ENCODE measurements at places on chromosomes 7 and 10.

GRCh38 chr7:116226664-116227063 lies 16.3 kb downstream of the TES start:
- no peak for DNase-seq

GRCh38 chr7:9983048-9983447 lies 990.6 kb upstream of the PHF14 start:
- DNase-seq: no peak

DNA sequence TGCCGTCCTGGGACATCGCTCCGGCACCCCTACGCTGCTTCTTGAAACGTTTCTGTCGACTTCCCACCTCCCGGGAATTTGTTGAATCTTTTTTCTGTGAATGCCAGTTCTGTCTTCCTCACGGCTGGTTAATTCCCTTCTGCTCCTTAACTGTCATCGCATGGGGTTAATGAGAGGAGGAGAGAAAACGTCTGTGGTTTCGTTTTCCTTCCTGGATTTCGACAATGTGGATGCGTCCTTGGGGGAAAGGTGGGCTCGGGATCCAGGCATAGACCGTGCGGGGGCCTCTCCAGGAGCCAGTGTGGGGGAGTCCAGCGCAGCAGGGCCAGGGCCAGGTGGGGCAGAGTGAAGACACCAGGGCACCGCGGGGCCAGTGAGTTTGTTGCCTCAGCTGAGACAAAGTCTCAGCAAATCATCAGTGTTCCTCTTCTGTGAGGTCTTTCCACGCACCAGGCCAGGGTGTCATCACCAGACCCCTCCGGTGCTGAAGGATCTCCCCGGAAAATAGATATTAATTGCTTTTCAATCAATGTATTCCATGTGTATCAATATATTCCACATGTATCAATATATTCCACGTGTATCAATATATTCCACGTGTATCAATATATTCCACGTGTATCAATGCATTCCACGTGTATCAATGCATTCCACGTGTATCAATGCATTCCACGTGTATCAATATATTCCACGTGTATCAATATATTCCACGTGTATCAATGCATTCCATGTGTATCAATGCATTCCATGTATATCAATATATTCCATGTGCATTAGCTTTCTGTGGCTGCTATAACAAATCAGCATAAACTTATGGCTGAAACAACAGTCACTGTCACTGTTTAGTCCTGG lies 33.7 kb upstream of the CFAP46 start:
- no peak for DNase-seq

- no peak for DNase-seq
These were observed 26.7 kb upstream of the USP6NL start for GRCh38 chr10:11638055-11638698.

DNA sequence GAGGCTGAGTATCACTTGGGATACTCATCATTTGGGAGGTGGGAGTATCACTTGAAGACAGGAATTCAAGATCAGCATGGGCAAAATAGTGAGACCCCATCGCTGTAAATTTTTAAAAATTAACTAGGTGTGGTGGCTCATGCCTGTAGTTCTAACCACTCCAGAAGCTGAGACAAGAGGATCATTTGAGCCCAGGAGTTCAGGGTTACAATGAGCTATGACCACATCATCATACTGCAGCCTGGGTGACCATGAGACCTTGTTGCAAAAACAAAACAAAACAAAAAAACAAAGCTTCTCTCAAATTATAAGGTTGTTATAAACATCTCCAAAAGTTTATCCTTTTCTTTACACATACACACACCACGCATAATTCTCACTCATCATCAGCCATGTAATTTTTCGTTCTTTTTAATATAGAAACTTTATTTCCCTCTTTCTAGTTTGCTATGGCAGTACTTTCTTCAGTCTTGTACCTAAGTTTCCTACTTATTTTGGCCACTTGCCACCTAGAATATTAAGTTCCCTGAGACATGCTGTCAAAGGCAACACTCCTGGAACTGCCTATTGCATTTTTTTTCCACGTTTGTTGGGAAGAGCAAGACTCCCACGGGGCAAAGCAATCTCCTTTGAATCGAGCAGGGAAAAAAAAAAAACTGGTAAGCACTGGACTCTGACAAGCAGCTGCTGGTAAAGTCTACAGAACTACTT lies 37.1 kb downstream of the SKIDA1 start:
- no peak for DNase-seq

DNA sequence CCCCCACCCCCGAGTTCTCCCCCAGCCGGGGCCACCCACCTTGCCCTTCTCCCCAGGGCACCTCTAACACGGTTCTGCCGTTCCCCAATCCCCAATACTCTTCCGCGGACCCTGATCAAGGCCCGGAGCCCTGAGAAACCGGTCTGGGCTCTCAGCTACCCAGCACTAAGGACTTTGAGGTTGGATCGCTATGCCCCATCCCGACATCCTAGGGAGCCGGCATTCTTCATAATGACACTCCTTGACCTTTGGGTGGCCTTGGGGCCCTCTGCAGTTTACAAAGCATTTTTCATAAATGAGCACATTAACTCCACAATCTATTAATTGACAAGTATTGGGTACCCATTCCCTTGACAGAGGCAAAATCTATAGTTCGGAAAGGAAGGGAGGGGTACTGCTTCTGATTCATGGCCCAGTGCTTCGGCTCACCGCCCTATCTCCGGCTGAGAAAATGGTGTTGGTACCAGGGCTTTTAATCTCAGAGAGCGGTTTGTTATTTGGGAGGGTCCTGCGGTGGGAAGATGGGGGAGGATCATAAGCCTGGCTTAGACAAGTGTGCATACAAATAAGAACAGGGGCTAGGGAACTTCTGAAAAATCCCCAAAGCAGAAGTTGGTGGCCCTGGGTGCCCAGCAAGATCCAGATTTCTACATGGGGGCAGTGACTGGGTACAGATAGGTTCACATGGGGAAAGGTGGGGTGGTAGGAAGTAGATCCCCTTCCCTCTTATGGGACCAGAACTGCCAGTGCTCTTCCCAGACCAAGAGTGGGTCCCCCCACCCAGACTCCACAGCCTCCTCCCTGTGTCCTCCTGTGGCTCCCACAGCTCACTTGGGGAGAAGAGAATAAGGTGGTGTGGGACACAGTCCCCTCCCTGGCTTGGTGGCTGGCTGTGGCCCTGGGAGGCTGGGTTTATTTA lies 3.2 kb downstream of the IMPDH1 start:
- DNase-seq: no peak

DNA sequence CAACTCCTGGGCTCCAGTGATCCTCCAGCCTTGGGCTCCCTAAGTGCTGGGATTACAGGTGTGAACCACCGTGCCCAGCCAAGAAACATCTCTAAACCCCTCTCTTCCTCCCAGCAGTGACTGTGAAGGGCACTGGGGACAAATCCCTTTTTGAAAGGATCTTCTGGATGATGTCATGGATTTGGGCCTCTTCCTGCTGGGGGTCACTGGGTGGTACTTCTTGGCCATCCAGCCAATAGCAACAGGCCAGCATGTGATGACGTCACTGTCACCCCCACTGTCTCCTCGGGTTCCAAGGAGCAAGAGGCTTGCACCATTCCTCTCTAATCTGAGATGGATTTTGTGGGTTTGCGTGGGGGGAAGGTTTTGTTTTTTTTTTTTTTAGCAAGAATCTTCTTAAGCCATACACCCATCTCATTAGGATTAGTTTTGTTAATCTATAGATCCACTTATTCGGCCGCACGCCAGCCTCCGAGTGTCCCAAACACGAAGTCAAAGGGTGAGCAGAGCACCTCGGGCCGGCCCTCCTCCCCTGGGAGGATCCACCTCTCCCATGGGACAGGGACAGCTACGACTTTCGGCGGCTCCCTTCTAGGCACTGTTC lies 29.4 kb upstream of the TNRC18 start:
- no peak for DNase-seq

DNA sequence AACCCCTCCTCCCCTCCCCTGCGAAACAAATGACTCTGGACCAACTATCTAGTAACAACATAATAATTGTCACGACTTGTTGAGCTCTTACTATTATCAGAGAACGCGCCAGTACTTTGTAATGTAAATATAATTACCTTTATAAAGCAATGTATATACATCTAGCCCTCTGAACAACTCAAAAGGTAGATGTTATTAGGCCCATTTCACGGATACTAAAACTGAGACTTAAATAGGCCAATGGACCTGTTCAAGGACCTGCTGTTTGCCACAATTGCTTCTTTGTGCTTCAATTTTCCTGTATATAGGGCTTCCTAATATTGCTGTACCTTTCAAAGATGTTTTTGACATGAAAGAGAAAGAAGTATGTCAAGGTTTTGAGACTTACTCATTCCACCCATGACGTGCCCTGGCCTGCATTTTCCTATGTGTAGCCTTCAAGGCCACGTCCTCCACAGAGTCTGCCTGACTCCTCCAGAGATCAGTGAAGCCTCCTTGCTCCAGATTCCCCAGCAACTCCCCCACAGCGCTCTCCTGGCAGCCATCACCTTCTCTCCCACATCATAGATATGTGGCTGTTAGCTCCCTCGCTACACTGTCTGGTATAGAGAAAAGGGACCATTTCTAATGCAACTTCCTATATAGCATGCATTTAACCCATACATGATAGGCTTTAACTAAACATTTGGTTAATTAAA lies 156.6 kb downstream of the SKIDA1 start:
- DNase-seq: no peak

GRCh38 chr7:69908454-69908853 lies 310.2 kb downstream of the AUTS2 start:
- no peak for DNase-seq

- DNase-seq: no peak
These were observed 251.4 kb upstream of the KLF14 start for GRCh38 chr7:130985361-130985760.

DNA sequence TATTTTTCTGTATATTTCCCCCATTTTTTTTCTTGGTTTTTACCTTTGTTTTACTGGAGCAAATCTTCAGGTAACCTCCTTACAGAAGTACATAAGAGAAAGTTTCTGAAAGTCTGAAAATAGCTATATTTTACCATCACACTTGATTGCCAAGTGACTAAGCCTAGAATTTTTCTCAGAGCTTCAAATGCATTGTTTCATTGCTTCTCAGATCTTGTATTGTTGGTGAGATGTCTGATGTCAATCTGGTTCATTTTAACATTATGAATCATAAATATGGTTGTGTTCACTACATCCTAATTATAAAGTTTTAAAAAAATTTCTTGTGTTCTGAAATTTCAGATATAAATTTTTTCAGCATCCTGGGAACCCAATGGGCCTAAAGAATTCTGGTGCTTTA lies 228.2 kb downstream of the AHR start:
- no peak for DNase-seq

DNA sequence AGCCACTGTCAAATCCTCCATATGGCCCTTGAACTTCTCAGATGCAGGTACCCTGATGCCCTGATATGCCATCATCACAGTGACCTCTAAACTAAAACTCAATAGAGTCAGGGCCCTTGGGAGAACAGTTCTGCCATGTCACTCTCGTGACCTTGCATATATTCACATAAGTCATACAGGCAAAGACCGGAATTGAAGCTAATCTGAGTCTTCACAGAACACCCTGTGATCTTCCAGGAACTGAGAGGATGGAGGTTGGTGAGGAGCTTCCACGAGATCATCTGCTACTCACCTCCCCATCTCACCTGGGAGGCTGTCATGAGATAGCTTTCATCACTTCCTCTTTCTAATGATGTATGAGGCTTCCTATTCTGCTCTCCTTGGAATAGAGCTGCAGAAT lies 228.7 kb upstream of the CCDC6 start:
- no peak for DNase-seq

DNA sequence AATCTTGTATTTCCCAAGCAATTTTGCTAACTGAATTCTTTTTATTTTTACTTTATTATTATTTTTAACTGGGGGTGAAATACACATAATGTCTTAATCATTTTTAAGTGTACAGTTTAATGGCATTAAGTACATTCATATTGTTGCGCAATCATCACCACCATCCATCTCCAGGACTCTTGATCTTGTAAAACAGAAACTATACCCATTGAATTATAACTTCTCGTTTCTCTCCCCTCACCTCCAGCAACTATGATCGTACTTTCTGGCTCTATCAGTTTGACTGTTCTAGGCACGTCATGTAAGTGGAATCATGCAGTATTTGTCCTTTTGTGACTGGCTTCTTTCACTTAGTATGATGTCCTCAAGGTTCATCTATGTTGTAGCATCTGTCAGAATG lies 108.8 kb downstream of the ARL5B start:
- no peak for DNase-seq

GRCh38 chr10:29838539-29838938 lies 203.8 kb upstream of the SVIL start:
- no peak for DNase-seq

GRCh38 chr10:131644864-131645658 lies 255.7 kb upstream of the PPP2R2D start:
- DNase-seq: no peak

DNA sequence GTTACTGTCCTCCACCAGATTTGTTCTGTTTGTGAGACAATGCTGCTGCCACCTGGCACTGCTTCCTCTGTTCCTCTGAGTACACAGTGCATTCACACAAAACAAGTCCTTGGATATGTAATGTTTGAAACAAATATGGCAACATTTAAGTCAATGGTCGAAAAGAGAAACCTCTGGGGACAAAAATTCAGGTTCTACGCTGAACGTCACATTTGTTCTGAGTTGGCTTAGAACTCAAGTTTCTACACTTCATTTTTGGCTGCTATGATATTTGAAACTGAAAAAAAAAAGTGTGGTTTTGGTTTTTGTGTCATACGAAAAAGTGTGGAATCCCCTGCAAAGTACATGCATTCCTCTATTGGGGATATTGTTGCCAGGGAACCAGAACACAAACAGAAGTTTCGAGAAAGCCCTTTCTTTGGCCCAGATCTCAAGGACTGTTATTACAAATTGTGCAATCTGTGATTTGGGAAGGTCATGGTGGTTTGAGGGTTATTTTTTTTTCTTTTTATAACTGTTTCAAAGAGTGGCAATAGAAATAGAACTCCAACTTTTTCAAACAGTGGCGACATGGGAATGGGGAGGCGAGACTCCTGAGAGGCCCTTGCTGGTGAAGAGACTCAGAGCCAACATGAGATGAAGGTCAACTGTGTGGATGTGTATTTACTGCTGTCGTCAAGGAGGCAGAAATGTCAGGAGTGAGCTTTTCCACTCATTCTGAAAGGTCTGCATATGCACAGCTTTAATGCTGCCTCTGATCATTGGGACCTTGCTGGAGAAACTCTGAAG lies 127.5 kb downstream of the CUBN start:
- DNase-seq: no peak

- DNase-seq: no peak
These were observed 194.4 kb upstream of the IMMP2L start for GRCh38 chr7:111756687-111757178.

DNA sequence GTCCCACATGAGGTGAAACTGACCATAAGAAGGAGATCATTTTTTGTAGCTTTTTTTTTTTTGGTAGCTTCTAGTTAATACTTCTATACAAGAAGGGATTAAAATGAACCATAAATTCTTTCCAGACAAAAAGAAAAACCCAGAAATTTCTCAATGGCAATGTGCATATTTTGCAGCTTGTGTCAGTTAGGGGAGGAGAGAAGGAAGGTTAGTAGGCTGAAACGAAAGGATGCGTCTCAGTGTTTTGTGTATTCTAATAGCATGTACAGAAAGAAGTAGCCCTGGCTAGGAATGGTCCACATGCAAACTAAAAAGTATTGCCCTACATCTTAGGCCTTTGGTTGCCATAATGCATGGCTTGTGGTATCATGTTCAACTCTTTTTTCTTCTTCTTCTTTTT lies 90.6 kb downstream of the CACNB2 start:
- DNase-seq: no peak
